ENCODE measurements at places on chromosomes 6 and 20.
A peak's percentile ranks its signal among the peaks of the same experiment; 100 is the strongest.

DNA sequence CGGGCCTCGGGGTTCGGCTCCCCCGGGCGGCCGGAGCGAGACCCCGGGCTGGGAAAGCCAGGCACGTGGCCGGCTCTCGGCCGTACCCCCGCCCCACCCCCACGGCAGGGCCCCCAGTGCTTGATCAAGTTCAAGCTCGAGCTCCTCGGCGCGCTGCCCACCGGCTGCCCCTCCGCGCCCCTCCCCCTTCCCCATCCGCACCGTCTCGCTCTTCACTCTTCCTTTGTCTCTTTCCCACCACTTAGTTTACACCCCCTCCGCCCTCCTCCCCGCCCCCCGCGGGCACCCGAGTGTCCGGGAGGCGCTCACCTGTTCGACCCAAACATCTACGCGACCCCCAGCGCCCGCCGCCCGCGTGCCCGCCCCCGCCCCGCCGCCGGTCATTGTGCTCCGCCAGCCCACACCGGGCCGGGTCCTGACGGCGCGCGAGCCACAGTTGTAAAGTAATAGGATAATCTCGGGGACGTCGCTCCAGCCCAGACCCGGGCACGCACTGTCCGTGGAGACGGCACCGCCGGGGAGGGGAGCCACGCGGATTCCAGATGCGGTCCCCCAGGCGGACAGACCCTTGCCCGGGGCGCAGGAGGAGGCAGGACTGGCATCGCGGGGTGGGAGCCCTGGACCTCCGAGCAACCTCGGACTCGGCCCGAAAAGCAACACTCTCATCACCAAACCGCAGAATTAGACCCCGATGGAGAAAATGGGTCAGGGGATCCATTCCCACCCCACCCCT, 100.7 kb downstream of the NOL4L start:
- peak overlapping the region; percentile 95 for H3K27ac ChIP-seq
- peaks cover 22% of the 10 kb centered on the region for H3K27me3 ChIP-seq
- DNase-seq = peak; percentile 65
- peaks cover 47% of the 10 kb centered on the region for H3K4me1 ChIP-seq
- peak overlapping the region; percentile 92 for H3K4me3 ChIP-seq
- peaks cover 20% of the 10 kb centered on the region for H3K36me3 ChIP-seq

DNA sequence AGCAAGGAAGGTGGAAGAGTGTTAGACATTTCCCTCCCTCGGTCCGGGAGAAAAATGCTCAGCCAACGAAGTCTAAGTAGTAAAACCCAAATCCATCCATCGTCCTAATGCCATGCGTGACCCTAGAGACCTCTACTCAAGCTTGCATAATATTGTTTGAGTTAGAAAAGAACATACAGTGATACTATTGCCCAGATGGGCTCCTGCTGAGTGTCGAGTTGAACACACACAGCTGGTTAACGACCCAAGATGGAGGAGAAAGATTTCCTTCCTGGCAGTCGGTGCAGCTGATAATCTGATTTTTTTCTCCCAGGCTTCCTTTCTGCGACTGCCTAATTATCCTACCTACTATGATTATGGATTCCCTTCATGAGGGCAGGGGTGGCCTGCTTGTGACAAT, 164.4 kb upstream of the KCNG1 start:
- peaks cover 5% of the 10 kb centered on the region for H3K4me1 ChIP-seq
- no peak for DNase-seq
- H3K27me3 ChIP-seq = peaks cover 6% of the 10 kb centered on the region
- no peak overlapping the region for H3K27ac ChIP-seq
- H3K36me3 ChIP-seq = no peaks in the 10 kb centered on the region
- H3K4me3 ChIP-seq = no peak overlapping the region

GRCh38 chr20:47703748-47704147, 81.5 kb downstream of the SULF2 start:
- H3K4me3 ChIP-seq = no peak overlapping the region
- peaks cover 12% of the 10 kb centered on the region for H3K4me1 ChIP-seq
- no peak for DNase-seq
- no peaks in the 10 kb centered on the region for H3K27me3 ChIP-seq
- peaks cover 3% of the 10 kb centered on the region for H3K36me3 ChIP-seq

DNA sequence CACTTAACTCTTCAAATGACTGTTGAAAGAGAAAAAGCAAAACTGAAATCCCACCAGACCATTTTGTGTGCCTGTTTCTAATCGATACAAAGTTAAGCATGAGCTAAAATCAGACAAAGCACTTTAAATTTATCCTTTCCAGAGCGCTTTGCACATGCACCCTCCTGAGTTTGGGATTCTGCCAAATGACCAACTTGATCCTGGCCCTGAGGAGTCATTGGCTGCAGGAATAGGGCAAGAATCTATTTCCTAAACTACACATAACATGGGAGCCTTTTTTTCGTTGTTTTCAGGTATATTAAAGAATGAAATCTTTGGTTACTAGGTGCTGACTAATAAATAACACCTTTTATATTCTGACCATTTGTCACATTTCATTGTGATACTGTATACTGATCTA, 23.8 kb upstream of the MTHFD1L start:
- peaks cover 44% of the 10 kb centered on the region for H3K36me3 ChIP-seq
- H3K4me1 ChIP-seq = peaks cover 2% of the 10 kb centered on the region
- no peaks in the 10 kb centered on the region for H3K27me3 ChIP-seq
- H3K4me3 ChIP-seq = no peak overlapping the region
- H3K27ac ChIP-seq = no peak overlapping the region

GRCh38 chr6:150006961-150007464, 18.3 kb downstream of the RAET1L start:
- H3K4me3 ChIP-seq = no peak overlapping the region
- no peak for DNase-seq
- H3K36me3 ChIP-seq = peaks cover 4% of the 10 kb centered on the region
- H3K27ac ChIP-seq = no peak overlapping the region
- H3K27me3 ChIP-seq = peaks cover 18% of the 10 kb centered on the region
- H3K4me1 ChIP-seq = peaks cover 43% of the 10 kb centered on the region

- no peaks in the 10 kb centered on the region for H3K27me3 ChIP-seq
- H3K4me1 ChIP-seq = no peaks in the 10 kb centered on the region
- H3K36me3 ChIP-seq = no peaks in the 10 kb centered on the region
Observed at GRCh38 chr6:12051861-12052368, 39.8 kb downstream of the HIVEP1 start.

DNA sequence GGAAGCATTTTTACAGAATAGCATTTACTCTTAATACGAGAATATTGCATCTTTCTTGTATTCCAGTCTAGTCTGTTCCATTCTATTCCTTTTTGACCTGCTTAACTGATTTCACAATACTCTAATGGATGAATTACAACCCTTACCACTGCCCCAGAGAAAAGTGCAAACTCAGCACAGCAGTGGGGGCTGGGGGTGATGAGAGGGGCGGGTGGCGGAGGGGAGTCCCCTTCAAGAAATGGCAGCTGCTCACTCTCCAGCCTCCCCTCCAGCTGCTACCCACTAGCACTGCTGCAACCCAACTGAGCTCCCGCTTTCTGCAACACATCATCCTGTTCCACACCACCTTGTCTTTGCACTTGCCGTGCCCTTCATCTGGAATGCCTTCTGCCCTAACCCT, 30.1 kb downstream of the PIM1 start:
- no peak for DNase-seq
- H3K4me3 ChIP-seq = no peak overlapping the region
- no peaks in the 10 kb centered on the region for H3K36me3 ChIP-seq
- H3K4me1 ChIP-seq = peaks cover 12% of the 10 kb centered on the region
- H3K27me3 ChIP-seq = no peaks in the 10 kb centered on the region
- no peak overlapping the region for H3K27ac ChIP-seq

- peaks cover 7% of the 10 kb centered on the region for H3K4me1 ChIP-seq
- no peak for DNase-seq
- H3K36me3 ChIP-seq = no peaks in the 10 kb centered on the region
- peaks cover 3% of the 10 kb centered on the region for H3K27me3 ChIP-seq
- no peak overlapping the region for H3K27ac ChIP-seq
- no peak overlapping the region for H3K4me3 ChIP-seq
Observed at GRCh38 chr6:83510791-83511190, 1.5 kb upstream of the PRSS35 start.

GRCh38 chr6:2448826-2449571, 203.6 kb upstream of the GMDS start:
- H3K27me3 ChIP-seq = no peaks in the 10 kb centered on the region
- peaks cover 5% of the 10 kb centered on the region for H3K4me1 ChIP-seq
- H3K36me3 ChIP-seq = no peaks in the 10 kb centered on the region
- DNase-seq = peak; percentile 37
- no peak overlapping the region for H3K27ac ChIP-seq
- H3K4me3 ChIP-seq = peak overlapping the region; percentile 77

DNA sequence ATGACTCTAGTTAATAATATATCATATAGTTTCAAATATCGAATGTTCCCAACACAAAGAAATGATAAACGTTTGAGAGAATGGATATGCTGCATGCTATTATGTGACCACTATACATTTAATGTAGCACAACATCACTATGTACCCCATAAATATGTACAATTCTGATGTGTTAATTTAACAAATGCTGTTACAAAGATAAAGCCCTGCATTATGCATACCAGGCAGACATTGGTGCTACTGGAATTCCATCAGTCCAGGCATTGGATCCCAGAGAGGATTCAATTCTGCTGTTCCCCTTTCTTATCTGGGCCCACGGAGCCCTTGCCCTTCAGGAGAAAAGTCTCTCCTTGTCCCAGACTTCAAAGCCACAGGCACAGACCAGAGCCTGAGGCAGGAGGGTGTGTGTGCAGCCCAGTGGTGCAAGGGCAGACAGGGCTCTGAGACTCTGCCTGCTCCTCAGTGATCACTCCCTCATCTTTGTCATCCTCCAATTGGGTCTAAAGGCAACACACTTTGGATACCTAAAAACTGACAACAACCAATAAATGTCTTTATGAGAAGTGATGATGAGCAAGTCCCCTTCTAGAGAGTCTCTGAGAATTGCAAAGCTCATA, 45.2 kb downstream of the PSMG4 start:
- H3K27ac ChIP-seq = no peak overlapping the region
- H3K27me3 ChIP-seq = peaks cover 6% of the 10 kb centered on the region
- no peak overlapping the region for H3K4me3 ChIP-seq
- H3K4me1 ChIP-seq = peaks cover 2% of the 10 kb centered on the region
- no peak for DNase-seq

- DNase-seq = no peak
- no peak overlapping the region for H3K4me3 ChIP-seq
- no peaks in the 10 kb centered on the region for H3K4me1 ChIP-seq
Observed at GRCh38 chr6:96499781-96500180, 21.8 kb upstream of the UFL1 start.

GRCh38 chr20:17843246-17844132, 125.1 kb downstream of the SNX5 start:
- H3K27ac ChIP-seq = no peak overlapping the region
- no peak overlapping the region for H3K4me3 ChIP-seq
- DNase-seq = no peak
- H3K36me3 ChIP-seq = no peaks in the 10 kb centered on the region
- peaks cover 4% of the 10 kb centered on the region for H3K4me1 ChIP-seq

GRCh38 chr6:31143148-31143547, 4.3 kb upstream of the PSORS1C2 start:
- peak; percentile 23 for DNase-seq
- peak overlapping the region; percentile 22 for H3K4me3 ChIP-seq
- H3K4me1 ChIP-seq = peaks cover 21% of the 10 kb centered on the region
- peaks cover 5% of the 10 kb centered on the region for H3K27me3 ChIP-seq
- no peak overlapping the region for H3K27ac ChIP-seq

DNA sequence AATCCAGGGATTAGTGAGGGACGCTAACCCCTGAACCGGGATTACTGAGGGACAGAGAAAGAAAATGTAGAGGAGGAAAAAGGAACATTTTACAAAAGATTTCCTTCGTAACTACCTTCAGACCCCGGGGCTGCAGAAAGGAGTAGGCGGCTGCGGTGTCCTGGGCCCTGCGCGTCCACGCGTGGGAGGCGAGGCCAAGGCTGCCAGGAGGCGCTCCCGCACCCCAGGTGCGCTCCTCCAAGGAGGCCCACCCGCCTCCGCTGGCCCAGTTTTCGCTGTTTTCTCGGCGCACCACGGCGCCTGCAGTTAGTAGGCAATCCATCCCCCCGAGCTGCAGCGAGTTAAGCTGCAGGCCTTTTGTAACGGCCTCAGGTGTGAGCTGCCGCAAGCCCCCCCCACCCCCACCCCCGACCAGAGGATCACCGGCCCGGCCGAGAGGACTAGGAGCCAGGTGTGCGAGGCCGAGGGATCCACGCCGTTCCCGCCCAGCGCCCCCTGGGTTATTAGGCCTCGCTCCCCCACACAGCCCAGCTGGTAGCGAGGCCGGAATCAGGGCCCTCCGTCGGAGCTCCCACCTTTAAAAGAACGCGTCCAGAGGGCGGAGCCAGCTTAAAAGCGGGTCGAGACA, 380.3 kb upstream of the ARID1B start:
- no peak overlapping the region for H3K27ac ChIP-seq
- no peak overlapping the region for H3K4me3 ChIP-seq
- H3K4me1 ChIP-seq = no peaks in the 10 kb centered on the region
- no peaks in the 10 kb centered on the region for H3K36me3 ChIP-seq
- H3K27me3 ChIP-seq = no peaks in the 10 kb centered on the region

DNA sequence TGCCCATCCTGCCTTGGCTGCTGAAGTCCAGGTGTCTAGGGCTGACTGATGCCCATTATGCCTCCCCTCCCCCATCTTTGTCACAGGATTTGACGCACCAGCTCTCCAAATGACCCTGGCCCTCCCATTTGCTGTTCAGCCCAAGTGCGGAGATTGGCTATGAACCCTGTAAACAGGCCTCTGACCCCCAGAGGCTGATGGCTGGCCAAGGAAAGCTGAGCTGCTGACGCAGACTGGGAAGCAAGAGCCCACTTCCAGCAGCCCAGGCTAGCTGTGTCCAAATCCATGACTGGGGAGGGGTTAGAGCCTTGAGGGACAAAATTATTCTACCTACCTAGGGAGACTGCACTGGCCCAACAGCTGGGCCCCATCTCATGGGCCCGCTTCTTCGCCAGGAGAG, 797 bp upstream of the GNRH2 start:
- peaks cover 21% of the 10 kb centered on the region for H3K36me3 ChIP-seq
- peaks cover 10% of the 10 kb centered on the region for H3K27me3 ChIP-seq
- no peak overlapping the region for H3K4me3 ChIP-seq
- H3K27ac ChIP-seq = no peak overlapping the region

GRCh38 chr20:46214824-46215488, 93.3 kb downstream of the CDH22 start:
- no peak for DNase-seq
- no peak overlapping the region for H3K4me3 ChIP-seq
- peaks cover 6% of the 10 kb centered on the region for H3K4me1 ChIP-seq
- H3K27me3 ChIP-seq = peaks cover 3% of the 10 kb centered on the region
- no peaks in the 10 kb centered on the region for H3K36me3 ChIP-seq

DNA sequence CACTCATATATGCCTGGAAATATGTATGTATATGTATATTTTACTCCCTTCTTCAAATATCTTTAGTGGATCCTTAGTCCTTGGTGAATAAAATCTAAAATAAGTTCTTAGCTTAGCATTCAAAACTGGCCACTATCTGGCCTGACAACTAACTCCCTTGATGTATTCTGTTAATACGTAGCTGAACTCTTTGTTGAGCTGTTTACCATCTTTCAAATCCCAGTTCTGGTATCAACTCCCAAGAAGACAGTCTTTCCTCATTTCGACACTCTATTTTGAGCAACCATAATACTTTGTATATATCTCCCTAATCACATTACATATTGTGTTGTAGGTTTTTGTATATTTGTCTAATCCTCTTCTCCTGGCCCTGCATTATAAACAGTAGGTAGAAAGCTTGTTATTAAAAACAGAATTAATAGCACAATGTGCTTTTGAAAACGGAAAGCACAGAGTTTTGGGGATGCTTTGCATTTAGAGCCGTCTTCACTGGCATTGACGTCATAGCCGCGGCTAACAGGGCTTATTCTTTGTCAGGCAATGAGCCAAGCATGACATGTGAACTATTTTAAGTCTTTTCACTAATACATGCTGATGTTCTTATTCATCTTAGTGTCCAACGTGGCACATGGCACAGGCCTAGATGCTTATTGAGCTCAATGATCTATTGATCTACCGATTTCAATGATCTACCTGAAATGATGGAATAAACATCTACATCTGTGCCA, 47.2 kb upstream of the CCN2 start:
- no peaks in the 10 kb centered on the region for H3K36me3 ChIP-seq
- H3K4me3 ChIP-seq = no peak overlapping the region
- H3K4me1 ChIP-seq = no peaks in the 10 kb centered on the region
- H3K27me3 ChIP-seq = peaks cover 2% of the 10 kb centered on the region
- H3K27ac ChIP-seq = no peak overlapping the region
- DNase-seq = no peak

Data from endothelial cell (in vitro differentiated cells).